ENCODE measurements at places on chromosomes 12 and 14.

DNA sequence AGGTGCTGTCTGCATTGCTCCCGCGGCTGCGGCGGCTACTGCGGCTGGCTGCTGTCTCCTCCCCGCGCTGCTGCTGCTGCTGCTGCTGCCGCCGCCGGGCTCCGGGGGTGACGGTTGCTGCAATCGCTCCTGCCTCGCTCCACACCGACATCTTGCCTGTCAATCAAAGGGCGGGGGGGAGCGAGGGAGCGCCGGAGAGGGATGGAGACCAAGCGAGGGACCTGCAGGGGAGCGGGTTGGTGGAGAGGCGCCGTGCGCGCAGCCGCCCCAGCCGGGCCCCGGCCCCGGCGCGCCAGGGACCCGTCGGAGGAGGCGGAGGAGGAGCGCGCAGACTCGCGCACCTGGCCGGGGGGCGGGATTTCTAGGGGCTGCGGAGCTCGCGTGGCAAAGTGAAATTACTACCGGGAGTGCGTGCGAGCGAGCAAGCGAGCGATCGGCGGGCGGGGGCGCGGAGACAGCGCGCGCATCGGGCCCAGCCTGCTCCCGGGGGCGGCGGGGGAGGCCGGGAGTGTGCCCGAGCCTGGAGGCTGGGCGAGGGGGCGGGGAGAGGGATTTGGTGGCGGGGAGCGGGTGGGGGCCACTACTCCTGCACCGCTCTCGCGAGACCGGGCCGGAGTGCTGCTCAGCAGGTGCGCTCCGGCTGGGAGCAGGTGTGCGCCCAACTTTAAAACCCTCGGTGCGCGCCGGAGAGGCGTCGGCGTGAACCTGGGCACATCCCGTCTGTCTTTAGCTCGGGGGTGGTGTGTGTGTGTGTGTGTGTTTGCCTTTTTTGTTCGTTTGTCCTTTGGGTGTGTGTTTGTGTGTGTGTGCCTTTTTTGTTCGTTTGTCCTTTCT lies at the start of gene KSR2:
Gene KSR2 (minus strand): TSS at position 165 of the 834 bp plus-strand sequence. CDS start 735 bp downstream, outside the sequence.
- DNase-seq, result peak; percentile 12

GRCh38 chr12:115485503-115485902 lies 792.0 kb downstream of the MED13L start:
- DNase-seq, result no peak

DNA sequence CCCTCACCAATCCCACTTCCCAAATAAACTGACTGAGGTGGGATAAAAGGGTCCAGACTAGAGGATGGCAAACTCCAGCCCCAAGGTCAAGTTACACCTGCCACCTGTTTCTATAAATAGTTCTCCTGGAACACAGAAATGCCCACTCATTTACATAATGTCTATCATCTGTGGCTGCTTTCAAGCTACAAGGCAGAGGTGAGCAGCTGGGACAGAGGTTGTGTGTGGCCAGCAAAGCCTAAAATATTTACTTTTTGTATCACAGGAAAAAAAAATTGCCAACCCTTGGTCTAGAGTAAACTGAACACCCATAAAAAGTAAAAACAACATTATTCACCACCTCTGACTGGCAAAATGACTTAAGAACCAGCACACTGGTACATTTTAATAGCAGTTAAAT lies 269.4 kb downstream of the RGS6 start:
- DNase-seq, result no peak

DNA sequence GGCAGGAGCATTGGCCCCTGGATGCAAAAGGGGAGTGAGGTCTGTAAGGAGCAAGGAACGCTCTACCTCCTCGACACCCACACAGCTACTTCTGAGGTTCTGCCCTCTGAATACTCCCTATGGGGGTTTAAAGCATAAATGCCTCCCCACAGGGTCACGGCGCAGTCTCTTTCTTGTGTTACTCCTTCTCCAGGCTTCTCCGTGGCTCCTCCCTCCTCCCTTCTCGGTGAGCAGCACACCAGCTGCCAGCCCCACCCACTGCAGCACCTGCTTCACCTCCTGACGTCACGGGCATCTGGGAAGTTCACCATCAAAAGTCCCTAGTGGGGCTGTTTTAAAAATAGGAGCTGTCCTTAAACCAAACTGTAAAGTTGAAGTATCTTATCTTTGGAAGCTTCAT lies 67.3 kb downstream of the SPTB start:
- DNase-seq, result no peak

DNA sequence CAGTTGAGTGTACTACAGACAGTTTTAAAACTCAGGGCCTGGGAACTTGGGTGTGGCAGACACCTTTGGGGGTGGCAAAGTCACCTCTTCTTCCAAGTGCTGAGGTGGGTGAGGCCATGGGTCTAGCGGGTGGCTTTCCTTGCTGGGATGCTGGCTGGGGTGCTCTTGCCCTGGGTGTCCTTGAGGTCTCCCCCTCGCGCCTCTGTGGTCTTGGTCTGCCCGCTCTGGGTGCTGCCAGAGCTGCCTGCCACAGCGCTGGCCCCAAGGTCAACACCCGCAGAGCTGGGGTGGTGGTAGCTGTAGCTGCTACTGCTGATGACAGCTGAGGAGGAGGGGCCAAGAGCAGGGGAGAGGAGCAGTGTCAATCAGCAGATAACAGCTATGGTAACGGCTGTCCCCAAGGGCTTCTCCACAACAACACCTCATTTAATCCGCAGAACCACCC lies 6.8 kb downstream of the KRT74 start:
- no peak for DNase-seq

DNA sequence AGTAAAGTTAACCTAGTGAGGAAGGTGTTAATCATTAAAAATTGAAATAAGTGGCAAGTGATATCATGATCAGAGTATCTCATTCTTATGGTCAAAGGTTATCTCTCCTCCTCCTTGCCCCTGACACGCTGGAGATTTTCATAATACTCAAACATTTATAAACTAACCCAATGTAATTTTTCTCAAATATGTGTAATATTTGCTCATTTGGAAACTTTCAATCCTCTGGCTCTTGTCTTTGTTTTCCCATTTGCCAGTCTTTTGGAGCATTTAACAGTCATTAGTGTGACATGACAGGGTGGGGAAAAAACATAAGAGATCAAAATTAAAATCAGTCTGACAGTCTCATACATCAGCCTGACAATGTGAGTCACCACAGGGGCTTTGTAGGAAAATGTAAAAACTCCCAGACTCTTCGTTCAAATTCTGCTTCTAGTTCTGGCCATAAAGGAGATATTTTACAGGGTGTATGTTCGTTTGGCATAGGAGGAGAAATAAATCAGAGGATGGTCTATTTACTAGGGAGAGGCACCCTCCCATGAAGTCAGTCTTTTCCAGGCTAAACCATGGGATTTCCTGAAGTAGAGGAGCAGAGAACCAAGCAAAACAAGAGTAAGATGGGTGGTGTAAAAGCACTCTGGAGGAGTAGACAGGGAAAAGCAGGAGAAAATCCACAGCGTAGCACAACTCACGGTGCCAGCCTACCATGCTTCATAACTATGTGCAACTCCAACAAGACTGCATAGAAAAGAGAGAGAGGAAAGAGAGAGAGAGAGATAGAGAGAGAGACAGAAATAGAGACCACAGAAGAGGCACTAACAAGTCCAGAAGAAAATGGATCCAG lies 369.2 kb upstream of the PDE3A start:
- peak; percentile 33 for DNase-seq

- peak; percentile 21 for DNase-seq
Observed at GRCh38 chr12:71216725-71217579, 59.2 kb upstream of the TSPAN8 start.

- DNase-seq, result no peak
Observed at GRCh38 chr14:65333943-65334687, 78.4 kb upstream of the FUT8 start.

- DNase-seq, result no peak
Observed at GRCh38 chr12:77493302-77494168, 337.2 kb upstream of the NAV3 start.

- DNase-seq, result no peak
Observed at GRCh38 chr14:54713379-54713778, 146.5 kb downstream of the SAMD4A start.

- DNase-seq, result no peak
Observed at GRCh38 chr12:28308891-28309290, 118.6 kb downstream of the CCDC91 start.

GRCh38 chr12:51391283-51392123 lies at the start of gene GALNT6:
Gene GALNT6 (minus strand): TSS chr12:51391406. CDS start chr12:51379781, 11,625 bp downstream.
- DNase-seq, result peak; percentile 54

DNA sequence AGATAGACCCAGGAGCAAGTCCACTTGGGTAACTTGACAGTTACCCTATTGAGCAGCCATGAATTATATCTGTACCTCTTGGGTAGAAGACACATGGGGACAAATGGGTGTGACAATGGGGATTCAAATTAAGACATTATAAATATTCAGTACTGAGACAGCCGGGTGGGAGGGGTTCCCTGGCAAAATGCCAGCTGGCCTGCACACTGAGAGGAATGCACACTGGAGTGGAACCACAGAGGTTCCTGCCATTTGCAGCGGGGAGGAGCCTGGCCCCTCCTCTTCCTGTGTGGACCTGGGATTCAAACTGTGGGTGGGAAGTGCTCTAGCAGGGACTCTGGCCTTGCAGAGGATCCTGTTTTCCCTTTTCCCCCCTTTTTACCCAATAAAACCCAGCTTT lies 118.7 kb upstream of the CDKN3 start:
- no peak for DNase-seq

DNA sequence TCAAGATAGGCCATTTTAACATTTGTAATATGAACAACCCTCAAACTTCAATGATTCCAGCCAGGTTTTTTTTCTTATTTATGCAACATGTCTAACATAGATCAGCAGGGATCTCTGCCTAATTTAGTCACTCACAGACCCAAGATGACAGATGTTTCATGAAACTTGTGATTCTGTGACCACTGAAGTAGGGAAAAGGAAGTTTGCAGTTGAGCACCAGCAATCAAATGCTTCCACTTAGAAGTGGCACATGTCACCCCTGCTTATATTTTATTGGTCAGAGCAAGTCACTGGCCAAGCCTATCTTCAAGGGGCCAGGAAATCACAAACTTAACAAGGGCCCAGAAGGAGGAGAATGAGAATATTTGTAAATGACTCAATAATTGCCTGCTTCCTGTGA lies 150.6 kb downstream of the BCAT1 start:
- DNase-seq, result no peak

DNA sequence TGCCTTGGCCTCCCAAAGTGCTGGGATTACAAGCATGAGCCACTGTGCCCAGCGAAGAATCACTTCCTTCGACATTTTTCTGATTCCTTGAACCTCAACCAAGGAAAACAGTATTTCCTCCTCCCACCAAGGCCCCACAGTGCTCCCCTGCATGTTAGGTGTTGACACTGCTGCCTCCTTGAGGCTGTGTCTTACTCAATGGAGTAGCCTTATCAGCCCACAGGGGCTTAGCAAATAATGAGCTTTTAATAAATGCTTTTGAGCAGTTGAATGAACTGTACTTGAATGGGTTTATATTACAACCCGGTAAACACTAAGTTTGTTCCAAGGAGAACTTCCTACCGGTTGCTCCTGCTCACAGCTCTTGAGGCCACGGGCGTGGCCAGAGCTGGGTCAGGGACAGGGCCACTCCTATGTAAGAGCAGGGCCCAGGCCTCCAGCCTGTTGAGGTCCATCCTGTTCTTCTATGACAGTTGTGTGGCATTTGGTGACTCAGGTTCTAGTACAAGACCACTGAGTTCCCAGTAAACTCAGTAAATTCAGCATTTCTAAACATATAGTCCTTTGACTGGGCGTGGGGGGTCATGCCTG lies 36.8 kb upstream of the TUBA1A start:
- DNase-seq, result peak; percentile 88

DNA sequence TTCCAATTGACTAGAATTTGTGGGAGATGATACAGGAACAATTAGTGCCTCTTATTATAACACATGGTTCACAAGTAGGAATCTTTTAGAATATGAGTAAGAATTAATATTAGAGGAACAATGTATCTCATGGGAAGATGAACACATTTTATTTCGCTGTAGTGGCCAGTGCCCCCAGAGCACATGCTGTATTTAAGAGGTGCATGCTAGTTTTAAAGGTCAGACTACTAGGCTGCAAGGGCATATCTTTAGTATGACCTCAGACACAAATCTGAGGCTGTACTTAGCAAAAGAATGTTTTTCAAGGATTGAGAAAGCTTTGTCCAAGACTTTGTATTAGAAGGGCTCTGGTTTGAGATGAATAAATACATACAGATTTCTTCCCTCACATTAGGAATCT lies 586.9 kb downstream of the CCER1 start:
- DNase-seq, result no peak

DNA sequence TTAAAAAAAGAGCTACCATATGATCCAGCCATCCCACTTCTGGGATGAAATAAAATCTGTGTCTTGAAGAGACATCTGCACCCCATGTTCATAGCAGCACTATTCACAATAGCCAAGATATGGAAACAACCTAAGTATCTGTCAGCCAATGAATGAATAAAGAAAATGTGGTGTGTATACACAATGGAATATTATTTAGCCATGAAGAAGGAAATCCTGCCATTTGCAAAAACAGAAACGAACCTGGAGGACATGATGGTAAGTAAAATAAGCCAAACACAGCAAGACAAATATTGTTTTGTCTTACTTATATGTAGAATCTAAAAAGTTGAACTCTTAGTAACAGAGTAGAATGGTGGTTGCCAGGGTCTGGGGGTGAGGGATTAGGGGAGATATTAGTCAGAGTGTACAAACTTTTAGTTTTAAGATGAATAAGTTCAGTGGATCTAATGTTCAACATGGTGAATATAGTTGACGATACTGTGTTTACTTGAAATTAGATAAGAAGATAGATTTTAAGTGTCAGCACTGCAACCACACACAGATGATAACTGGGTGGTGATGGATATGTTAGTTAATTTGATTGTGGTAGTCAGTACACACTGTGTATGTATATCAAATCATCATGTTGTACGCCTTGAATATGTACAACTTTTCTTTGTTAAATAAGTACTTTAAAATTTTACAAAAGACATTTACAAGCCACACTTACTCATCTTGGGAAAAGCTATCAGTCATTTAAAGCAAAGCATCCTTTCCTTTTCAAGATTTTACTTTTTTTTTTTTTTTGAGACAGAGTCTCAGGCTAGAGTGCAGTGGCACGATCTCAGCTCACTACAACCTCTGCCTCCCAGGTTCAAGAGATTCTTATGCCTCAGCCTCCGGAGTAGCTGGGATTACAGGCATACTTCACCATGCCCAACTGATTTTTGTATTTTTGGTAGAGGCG lies 89.9 kb downstream of the BICD1 start:
- no peak for DNase-seq

GRCh38 chr14:58501214-58501816 lies 73.8 kb downstream of the KIAA0586 start:
- peak; percentile 83 for DNase-seq

- DNase-seq, result no peak
Observed at GRCh38 chr12:64218597-64218996, 3.5 kb downstream of the KICS2 start.

DNA sequence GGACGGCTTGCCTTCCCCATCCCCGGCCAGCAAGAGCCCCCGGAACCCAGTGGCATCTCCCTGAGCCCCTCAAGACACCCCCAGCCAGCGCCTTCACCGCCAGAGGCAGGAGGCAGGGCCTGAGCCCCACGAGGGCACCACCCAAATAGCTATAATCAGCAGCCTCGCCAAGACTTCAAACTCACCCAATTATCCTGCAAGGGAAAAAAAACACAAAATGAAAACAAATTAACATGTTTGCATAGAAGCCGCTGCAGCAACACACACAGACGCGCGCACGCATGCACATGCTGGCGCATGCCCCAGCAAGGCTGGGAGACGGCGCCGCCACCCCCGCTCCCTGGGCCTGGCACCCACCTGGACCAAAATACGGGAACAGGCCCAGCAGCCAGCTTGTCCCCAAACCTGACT lies 15.8 kb downstream of the FAM222A start:
- DNase-seq, result no peak

Data from lung microvascular endothelial cell (primary cell).